ENCODE measurements at places on chromosomes 7 and 10.
A peak's percentile ranks its signal among the peaks of the same experiment; 100 is the strongest.

DNA sequence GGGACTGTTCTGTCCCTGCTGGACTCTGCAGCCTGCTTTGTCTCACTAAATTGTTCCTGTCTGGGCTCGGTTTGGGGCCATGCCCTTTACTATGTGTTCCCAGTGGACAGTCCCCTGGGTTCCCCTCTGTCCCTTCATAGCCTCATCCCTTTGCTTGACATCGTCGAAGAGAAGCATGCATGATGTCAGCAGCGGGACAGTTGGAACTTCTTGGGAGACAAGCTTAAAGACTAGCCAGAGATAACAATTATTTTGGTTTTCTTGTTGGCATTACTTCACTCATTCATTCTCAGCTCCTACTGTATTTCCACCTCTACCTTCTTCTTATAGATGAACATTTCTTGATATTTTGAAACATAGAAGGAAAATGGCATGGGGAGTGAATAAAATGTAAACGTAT is 2.7 kb downstream of the EPHB6 start:
- no peak for DNase-seq

DNA sequence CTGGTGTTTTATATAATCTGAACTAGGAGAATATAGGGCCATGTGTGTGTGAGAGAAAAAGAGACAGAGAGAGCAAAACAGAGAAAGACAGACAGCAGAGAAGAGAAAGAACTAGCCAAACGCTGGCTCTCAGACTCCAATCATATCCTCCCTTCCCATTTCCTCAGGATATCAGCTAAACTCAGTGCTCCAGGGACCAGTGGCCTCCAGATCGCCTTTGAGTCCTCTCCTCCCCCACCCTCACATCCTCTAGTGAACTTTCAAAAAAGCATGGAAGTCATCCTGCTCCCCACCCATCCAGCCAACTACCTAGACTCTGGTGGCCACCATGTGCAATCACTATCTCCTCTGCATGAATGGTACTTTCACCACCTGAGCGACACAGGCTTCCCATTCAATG is 386.1 kb upstream of the NPVF start:
- no peak for DNase-seq

- no peak for DNase-seq
Observed at GRCh38 chr10:29189256-29189655, 99.6 kb upstream of the LYZL1 start.

DNA sequence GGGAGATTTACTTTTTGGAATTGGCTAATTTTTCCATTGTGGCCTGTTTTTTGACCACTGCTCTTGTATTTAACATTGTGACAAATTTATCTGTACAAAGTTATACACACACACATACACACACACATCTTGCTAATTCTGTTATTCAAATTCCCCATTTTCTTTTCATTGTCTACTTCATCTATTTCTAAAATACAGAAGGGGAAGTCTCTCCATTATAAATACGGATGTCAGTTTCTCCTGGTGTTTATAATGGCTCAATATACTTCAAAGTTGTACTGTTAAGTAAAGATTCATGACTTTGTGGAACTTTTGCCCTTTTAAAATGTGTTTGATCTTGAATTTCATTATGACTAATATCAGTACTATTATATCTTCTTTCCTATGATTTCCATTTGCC is 81.0 kb downstream of the CNOT4 start:
- DNase-seq = no peak

GRCh38 chr7:95485391-95486123 is at the start of gene ASB4:
Gene ASB4, plus strand, starts transcription at chr7:95485943. Its CDS starts 29 bp downstream, at chr7:95485972.
- no peak for DNase-seq

DNA sequence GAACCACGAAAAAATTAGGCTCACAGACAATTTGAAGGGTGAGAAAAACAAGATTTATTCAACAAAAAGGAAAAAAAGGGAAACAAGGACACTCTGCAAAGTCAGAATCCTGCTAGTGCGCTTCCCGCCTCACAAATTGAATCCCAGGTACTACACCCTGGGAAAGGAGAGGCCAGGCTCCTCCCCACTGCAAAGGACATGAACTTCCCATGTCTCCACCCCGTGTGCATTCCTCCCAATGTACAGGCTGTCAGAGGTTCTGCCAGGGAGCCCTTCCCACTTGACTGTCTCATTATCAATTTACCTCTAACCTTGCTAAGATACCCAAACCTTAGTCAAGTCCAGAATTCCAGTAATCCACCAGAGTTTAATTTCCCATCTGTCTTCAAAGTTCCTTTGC is 70.4 kb upstream of the CDK1 start:
- no peak for DNase-seq

DNA sequence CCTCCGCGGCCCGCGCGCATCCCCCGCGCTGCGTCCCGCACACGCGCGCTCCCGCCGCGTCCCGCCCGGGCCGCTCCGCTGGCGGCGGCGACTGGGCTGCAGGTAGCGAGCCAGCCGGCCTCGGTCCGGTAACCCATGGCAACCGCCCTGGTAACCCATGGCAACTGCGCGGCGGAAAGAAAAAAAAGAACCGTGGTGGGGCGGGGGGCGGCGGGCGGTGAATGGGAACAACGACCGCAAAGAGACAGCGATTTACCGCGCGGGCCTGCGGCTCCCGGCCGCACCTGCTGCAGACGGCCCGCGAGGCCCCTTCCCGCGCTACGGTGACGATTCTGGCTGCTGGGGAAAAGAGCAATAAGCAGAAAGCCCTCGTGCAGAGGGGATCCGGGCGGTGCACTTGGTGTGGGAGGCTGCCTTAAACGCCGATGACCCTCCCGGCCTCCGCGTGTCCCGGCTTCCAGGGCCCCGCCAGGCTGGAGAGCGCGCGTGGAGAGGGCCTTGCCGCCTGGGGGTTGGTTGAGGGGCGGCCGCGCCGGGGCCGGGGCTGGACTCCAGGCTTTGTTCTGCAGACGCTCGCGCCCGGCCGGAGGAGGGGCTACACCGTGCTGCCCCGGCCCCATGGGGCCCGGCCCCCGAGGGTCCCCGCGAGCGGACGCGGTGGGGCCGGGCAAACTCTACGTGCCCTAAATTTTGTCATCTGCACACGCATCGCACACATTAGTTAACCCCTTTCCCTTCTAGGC is 84.7 kb downstream of the SNX10 start:
- no peak for DNase-seq

GRCh38 chr10:122422266-122422989 is 32.0 kb upstream of the ARMS2 start:
- no peak for DNase-seq

GRCh38 chr7:148242294-148242821 is 348.2 kb upstream of the C7orf33 start:
- no peak for DNase-seq

GRCh38 chr7:90474284-90475210 is 5.1 kb downstream of the PTTG1IP2 start:
- peak; percentile 9 for DNase-seq

- no peak for DNase-seq
Observed at GRCh38 chr10:103058034-103058433, 135.0 kb downstream of the NT5C2 start.

GRCh38 chr7:73892003-73892999 is 31.3 kb downstream of the TMEM270 start:
- no peak for DNase-seq

DNA sequence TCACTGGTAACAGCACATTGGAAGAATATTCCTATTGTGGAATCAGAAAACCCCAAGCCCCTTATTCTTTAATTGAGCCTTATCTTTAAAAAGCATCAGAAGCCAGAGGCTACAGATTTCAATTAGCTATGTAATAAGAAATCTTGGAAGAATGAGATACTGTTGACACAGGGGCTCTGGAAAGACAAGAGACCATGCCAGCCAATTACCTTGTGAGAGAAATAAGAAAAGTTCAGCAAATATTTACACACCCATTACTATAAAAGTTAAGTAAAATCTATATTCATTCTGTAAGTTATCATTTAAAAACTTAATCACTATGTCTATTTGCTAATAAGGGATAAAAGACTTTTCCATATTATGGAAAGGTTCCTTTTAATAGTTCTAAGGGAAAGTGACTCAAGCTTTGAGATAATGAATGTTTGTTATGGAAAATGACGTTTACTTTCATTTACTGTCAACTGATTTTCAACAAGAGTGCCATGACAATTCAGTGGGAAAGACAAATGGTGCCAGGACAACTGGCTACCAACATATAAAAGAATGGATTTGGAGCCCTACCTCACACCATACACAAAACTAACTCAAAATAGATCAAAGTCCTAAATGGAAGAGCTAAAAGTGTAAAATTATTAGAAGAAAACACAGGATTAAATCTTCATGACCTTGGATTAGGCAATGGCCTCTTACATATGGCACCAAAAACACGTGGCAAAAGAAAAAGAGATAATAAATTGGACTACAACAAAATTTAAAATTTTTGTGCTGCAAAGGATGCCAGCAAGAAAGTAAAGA is 28.3 kb downstream of the ZFAND2A start:
- DNase-seq = no peak

DNA sequence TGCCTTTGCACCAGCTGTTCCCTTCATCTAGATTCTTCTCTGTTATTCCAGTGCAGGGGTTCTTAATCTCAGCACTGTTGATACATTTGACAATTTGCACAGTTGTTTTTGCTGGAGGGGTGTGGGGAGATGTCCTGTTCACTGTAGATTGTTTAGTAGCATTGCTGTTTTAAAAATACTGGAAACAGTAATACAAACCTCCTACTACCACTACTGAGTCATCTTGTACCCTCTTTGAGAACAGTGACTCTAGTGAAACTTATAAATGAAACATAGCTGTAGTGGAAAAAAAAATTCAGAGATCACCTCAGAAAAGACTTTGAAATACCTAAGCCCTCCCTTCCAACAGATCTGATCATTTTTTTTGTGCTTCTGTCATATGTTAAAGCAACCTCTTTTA is 154.8 kb upstream of the TMEM196 start:
- DNase-seq = no peak

GRCh38 chr10:51367127-51367526 is 292.8 kb downstream of the PRKG1 start:
- DNase-seq = no peak

DNA sequence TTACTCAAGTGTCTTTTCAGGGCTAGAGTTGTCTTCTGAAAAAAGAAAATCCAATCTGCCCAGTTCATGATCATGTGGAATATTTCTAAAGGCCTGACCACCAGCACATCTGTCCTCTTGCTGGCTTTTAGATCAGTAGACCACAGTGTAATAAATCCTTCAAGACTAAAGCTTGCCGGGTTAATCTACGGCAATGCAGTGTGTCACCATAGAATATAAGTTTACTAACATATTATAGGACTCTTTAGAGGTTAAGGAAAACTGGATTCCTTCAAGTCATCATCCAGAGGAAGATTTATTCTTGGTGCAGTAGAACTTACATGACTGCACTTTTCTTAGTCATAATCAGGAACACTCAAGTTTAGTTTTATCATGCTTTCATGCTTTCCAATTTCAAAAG is 349.5 kb downstream of the SEMA3D start:
- no peak for DNase-seq

DNA sequence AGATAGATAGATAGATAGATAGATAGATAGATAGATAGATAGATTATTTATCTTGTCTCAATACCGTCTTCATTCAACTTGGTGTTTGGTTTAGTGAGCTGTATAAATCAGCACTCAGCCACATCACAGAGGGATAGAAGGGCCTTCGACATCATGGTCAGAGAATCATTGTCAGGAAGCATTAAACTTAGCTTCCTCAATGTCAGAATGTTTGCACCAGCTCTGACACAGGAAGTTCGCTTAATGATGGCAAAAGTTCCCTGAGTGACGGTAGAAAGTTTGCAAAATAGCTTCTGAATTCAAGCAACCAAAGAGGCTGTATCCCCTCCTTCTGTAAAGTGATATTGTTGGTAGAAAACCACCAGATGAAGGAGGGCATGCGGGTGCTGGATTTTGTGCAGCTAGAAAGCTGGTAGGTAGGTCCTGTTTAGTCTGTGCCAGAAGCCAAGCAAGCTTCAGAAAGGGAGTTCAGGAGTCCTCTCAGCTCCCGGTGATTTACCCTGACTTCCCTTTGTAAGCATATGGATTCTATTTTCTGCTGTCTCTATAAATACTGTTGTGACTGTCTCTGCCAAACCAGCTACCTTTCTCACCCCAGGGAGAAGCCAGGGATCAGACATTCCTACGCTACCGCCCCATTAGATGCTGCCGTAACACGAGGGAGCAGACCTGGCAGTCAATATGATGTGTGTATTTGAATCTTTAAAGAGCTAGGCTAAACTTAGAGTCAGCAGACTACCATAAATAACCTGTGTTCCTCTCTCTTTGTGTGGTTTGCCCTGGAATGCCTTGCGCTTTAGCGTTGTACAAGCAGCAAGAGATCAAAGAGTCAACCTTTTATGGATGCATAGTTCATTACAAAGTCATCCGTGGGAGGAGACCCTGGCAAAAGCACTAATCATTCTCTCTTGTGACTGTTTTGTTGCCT is 200.5 kb upstream of the KIAA1217 start:
- DNase-seq = no peak

DNA sequence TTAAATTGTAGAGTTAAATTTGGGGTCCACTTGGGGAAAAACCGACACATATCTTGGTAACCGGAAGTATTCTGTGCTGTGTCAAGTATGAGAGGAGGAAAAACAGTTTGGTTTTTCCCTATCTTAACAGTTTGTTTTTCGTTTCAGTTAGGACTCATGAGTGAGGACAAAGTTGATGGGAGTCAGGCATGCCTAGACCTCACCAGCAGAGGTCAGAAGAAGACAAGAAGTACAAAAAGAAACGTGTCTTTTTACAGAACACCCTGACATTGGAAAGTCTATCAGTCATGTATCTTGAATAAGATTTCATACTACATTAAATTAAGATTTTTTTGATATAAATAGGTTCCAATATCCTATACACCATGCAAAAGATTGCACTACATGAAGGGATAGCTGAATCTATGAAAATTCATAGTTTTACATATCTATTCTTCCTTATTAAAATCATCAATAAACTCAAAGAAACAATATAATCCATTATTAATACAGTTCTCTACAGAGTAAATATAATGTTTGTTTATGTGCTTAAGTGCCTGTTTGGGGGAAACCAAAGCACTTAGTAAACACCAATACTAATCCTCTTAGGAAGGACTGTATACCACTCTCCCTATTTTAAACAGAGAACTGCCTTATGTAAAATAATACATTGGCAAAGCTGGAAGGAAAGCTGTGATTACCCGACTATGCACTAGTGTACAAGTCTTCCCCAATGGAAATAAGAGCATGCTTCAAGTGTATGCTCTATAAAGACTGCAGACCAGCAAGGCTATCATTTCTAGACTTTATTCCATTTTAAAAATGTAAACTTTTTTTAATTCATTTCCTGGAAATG is 95.6 kb downstream of the USP6NL start:
- no peak for DNase-seq

DNA sequence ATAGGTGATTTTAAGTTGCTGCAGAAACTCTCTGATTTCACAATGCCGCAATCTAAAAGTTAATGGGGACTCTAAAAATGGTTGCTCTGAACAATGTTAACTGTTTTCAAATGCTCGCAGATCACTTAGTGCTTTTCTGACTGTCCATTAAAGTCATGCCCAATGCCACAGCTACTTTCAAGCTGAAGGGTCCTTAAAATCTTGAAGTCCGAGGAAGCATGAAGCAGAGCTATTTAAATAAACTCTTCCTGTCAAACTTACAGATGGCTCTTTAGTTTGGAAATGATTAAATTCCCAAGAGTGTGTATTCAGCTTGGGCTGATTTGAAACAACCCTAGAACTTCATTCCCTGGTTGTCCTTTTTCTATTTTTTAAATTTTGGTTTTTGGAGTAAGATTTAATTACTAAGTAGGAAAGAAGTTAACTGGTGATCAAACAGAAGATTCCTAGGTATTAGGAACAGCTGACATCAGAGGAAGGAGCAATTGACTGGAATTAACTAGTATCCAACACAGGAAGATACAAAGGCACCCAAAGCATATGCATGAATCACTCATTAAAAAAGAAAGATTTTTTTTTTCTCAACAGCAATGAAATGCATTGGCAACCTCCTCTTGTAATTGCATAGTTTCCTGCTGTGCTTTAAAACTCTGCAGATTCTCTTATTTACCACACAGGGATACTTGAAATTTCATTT is 105.1 kb downstream of the NRP1 start:
- DNase-seq = no peak
